ENCODE measurements at places on chromosomes 11 and 22.

GRCh38 chr11:67374571-67375281 is 1.3 kb upstream of the CLCF1 start:
- DNase-seq = peak; percentile 33

GRCh38 chr11:114196997-114197703 is 99.0 kb upstream of the NNMT start:
- DNase-seq = no peak

GRCh38 chr22:49583886-49584505 is 243.7 kb downstream of the BRD1 start:
- DNase-seq = no peak

GRCh38 chr11:134864233-134864967 is 452.4 kb upstream of the B3GAT1 start:
- DNase-seq = no peak

- DNase-seq = peak; percentile 90
Observed at GRCh38 chr11:17405232-17406005, 17.0 kb upstream of the KCNJ11 start.

DNA sequence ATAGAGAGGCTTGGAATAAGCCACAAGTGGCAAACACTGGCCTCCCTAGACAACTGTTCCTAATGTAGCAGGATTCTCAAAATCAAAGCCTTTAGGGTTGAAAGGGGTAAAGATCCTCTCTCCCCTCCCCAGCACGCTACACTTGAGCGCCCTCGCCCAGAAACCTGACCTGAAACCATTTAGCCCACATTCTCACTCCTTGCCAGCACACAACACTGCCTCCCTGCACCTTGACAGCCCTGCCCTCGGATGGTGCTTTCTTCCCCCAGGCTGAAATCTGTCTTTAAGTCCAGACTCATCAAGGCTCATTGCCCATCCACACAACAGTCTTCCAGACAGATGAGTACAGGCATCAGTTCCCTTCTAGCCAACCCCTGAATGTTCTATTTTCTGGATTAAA is 26.5 kb downstream of the CWC15 start:
- no peak for DNase-seq

GRCh38 chr11:126530416-126530815 is 174.9 kb downstream of the ST3GAL4 start:
- DNase-seq = no peak

DNA sequence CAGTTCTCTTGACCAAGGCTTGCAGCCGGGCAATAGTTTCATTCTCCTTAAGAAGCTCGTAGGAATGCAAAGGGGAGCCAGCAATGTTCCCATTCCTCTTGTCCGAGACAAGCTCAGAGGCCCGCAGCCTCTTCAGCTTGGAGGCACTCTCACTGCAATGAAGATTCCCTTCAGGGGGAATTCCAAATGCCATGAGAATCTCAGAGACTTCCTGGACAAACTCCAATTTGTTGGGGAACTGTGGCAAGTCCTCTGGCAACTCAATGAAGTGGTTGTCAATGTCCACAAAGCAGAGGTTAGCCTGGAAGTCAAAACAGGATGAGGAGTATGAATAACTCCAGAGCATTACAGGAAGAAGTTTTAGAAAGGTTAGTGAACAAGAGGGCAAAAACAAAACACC is 84.4 kb downstream of the DENND5A start:
- peak; percentile 10 for DNase-seq

- peak; percentile 26 for DNase-seq
Observed at GRCh38 chr11:70483077-70483861, 84.9 kb downstream of the CTTN start.

DNA sequence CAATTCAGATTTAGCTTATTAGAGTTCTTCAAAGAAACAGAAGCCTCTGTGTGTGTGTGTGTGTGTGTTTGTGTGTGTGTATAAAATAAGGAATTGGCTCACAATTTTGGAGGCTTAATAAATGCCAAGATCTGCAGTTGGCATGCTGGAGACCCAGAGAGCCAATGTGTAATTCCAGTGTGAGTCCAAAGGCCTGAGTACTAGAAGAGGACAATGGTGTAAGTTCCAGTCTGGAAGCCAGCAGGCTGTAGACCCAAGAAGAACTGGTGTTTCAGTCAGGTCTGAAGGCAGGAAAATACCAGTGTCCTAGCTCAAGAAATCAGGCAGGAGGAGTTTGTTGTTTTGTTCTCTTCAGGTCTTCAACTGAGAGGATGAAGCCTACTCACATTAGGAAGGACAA is 20.0 kb downstream of the TMEM135 start:
- no peak for DNase-seq

DNA sequence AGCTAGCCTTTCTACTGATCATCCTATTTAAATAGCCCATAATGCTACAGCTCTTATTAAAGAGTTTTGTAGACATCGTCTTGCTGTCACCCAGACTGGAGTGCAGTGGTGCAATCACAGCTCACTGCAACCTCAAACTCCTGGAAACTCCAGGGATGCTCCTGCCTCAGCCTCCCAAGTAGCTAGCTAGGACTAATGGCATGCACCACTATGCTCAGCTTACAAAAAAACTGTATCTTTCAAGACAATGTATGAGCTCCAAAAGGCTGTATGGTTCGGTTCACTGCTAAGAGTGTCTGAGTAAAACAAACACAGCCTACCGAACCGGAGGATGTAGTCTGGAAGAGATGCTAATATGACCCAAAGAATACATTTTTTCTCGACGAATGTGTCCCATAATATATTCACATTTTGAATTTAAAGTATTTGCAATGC is 2.6 kb downstream of the TAF1D start:
- DNase-seq = peak; percentile 79

DNA sequence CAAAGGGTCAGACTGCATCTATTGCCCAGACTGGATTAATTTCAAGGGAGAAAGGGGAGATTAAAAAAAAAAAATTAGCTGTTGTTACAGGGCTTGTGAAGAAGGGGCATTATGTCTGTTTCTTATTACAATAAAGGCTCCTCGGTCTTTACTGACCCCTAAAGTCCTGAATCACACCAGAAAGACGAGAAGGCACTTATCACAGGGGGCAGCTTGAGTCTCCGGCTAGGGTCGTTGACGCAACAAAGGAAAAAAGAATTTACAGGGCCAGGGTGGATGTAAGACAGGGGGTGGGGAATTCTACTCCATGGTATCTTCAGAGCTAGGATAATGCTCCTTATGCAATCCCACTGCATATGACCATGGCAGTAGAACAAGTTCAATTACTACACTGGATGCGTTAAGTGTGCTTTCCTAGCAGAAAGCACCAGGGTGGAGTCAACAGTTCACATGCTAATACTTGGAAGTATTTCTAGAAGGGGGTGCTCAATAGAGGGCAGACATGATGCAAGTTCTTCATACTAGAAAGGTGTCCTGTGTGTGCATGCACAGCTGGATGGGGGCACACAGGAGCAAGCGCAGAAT is 16.5 kb downstream of the DDX17 start:
- DNase-seq = no peak

DNA sequence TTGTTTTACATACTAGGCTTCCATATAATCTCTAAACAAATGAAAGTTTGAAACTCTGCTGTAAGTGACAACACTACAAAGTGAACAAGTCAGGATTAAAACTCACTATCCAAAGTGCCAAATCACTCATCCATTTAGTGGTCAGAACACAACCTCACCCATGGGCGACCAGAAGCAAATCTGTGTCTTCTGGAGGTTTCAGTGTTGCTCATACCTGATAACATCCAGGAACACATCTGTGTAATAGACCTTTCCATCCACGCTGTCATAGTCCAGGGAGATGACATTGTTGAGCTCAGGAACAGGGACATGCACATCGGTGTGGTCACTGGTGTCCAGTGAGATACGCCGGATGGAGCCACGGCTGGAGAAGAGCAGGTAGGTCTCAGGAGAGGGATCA is 28.5 kb upstream of the CKAP5 start:
- no peak for DNase-seq

DNA sequence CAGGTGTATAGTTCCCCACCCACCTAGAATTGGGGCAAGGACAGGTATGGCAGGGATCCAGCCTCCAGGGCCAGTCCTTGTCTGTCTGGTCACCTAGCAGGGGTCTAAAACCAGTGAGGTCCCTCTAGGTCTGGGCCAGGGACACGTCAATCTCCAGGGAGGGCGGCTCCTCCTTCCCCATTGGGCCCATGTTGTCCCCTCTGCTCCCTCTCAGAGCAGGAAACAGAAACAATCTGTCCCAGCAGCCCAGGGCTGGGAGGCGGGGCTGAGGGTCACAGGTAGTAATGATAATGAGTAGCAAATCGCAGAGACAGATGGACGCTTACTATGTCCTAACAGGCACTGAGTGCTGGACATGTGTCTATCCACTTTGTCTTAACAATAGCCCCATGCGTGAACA is 22.8 kb upstream of the SYT7 start:
- DNase-seq = peak; percentile 48

DNA sequence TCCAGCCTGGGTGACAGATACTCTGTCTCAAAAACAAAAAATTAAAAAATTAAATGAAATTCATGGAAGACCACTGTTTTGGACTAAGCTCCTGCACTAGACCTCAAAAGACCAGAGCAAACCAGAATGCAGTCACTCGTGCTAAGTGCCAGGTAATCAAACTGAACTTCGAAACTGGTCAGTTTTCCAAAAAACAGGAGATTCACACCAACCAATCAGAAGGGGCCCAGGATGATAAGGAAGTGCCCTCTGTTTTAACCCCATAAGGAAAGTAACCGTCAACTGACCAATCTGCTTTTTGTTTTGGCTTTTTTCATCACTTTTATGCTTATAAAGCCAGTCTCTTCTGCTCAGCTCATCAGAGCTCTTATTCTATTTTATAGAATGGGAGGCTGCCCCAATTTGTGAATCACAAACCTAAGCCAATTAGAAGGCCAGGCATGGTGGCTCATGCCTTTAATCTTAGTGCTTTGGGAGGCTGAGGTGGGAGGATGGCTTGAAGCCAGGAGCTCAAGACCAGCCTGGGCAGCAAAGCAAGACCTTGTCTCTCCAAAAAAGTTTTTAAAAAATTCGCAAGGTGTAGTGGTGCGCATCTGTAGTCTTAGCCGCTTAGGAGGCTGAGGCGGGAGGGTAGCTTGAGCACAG is 10.1 kb upstream of the TOP3B start:
- DNase-seq = no peak

DNA sequence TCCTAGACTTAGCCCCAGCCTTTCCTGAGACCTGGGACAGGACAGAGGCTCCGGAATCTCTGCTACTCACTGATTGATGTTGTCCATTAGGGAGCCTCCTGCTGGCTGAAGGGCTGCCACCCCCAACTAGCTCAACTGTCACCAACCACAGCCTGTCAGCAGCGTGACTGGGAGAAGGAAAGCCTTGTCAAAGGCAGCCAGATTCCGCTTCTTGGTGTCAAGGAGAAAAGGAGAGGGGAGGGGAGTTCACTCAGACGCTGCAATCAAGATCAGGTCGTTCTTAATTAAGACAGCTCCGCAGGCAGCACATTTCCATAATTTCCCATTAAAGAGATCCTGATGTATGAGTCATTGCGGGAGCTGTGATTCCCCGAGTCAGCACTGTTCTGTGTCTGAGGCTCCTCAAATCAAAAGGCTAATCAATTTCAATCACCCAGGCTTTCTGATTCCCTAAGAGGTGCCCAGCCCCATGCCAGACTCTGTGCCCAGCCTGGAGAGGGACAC is 152.8 kb upstream of the ZBED5 start:
- DNase-seq = peak; percentile 33

GRCh38 chr11:115612046-115612730 is 108.0 kb upstream of the CADM1 start:
- DNase-seq = no peak
